Stimulated activated CD4-positive, alpha-beta T cell treated with anti-CD3 and anti-CD28 coated beads, Interleukin-1b, Interleukin-23, amount 100 ng/mL, for 48 hours (primary cell): ENCODE measurements at places on chromosomes 13 and 19.
A peak's percentile ranks its signal among the peaks of the same experiment; 100 is the strongest.

DNA sequence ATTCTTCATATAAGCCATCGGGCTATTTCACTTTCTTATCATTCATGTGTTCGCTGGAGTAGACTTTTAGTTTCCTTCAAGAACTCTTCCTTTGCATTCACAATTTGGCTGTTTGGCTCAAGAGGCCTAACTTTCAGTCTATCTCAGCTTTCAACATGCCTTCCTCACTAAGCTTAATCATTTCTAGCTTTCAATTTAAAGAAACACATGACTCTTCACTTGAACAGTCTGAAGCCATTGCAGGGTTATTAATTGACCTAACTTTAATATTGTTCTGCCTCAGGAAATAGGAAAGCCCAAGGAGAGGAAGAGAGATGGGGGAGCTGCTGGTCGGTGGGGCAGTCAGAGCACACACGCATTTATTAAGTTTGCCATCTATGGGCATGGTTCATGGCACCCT lies 158.1 kb downstream of the SUCLA2 start:
- DNase-seq: no peak

DNA sequence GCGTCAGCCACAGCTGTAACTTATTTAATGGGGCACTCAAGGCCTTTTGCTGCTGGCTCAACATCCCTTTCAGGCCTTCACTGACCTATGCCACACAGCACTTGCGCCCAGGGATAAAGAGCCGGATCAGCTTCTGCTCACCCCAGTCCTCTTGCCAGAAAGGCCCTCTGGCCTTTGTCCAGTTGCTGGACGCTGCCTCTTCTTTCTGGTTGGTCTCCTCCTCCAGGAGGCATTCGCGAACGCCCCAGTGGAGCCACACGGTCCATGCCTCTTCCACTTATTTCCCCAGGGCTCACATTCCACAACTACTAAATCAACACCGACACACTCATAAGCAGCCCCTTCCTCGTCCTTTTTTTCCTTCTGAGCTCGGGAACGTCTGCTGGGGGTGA lies 3.7 kb upstream of the ZNF329 start:
- no peak for DNase-seq

DNA sequence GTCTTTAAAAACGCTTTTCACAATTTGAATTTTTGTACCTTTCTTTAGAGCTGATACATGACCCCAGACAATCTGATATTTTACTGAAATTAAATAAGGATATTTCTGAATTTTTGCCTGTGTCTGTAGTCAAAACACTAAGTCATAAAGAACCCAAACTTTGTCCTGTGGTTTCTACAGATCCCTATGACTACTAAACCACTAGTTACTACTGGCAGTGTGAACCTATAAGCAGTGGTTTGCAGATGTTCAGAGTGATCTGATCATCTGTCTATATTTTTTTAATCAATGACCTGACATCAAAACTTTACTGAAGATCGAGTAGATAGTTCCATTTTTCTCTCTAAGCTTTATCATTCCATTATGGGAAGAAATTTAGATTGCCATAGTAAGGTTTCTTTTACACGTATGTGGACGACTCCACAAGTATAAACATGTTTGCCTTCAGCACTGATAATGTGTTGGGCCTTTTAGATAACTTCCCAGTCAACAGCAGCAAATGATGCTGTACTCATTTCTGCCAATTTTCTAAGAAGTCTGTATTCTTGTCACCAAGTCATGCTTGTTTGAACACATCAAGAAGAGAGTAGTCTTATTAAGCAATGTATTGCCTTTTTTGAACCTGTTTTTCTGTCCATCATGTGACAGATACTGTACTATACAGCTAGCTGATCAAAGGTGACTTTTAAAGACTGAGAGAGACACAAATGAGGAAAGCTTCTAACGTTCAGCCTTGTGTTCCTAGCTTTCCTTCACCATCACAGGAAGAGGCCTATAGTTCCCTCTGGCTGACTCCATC lies 21.8 kb downstream of the POLR1D start:
- no peak for DNase-seq

DNA sequence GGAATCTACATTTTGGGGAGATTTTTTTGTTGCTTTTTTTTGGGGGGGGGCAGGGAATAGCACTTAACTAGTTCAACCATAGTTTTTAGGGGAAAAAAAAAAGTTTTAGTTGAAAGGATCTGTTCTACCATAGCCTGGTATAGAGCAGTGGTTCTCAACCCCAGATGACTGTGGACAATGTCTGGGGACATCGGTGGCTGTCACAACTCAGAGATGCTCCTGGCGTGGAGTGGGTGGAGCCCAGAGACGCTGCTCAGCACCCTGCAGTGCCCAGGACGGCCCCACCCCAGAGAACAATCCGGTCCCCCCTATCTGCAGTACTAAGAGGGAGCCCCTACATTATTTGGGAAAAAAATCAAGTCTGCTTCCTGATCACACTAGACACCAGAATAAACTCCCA lies 8.3 kb downstream of the GNG7 start:
- no peak for DNase-seq

DNA sequence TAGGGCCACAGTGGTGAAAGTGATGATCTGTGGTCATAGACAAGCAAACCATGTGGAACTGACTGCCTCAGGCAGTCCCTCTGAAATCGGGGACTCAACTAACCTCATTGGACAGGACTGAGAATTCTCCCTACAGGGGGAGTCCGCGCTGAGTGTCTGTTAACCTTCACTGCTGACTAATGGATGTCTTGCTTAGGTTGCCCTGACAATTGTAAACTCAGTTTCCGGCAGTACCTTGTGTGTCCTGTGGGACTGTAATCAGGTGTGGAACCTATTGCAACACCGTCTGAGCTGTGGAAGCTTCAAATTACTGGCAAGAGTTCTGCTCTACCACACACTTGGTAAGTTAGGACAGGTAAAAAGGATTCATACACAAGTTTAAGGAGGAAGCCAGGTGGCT lies 21.8 kb downstream of the ZNF77 start:
- no peak for DNase-seq

- no peak for DNase-seq
Observed at GRCh38 chr13:33197541-33197971, 88.0 kb downstream of the STARD13 start.

DNA sequence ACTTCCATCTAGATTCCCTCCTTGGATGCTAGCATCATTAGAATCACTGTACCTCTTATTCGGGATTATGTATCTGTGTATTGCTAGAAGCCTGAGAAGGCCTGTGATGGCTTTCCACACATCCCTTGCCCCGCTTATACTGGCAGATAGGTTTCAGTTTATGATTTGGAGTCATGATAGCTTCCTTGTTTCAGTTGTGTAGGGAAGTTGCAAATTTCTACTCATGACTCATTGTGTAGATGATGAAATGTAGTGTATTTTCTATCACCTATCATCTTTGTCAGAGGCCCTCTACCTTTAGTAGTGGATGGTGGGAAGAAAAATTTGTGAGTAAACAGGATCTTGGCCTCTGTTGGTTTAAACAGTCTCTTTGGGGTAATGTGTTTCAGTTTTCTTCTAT lies 165.2 kb downstream of the GGACT start:
- no peak for DNase-seq

GRCh38 chr13:77898097-77898496 lies 20.5 kb downstream of the EDNRB start:
- no peak for DNase-seq

GRCh38 chr13:112510002-112510780 lies 77.8 kb downstream of the TUBGCP3 start:
- DNase-seq: no peak

DNA sequence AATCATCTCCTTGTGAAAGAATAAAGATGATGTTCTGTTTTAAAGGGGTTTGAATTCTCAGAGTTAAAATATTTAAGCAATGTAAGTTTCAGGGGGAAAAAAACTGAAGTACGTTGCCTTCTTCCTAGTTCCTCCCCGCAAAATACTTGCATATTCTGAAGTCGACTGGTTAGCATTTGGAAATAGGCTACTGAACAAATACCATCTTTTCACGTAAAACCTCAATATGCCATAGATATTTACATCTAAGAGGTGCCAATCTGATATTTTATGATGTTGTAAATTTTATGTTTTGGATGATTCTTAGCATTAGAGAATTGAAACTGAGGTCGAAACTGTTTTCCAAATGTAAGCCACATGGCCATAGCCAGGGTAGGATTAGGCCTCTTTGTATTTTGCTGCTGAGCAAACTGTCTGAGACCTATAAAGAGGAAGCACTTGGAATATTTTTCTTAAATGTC lies 138.3 kb downstream of the FLT1 start:
- DNase-seq: no peak

- peak; percentile 14 for DNase-seq
Observed at GRCh38 chr13:75762076-75762937, 126.2 kb downstream of the LMO7 start.

- peak; percentile 53 for DNase-seq
Observed at GRCh38 chr13:50915565-50915964, 6.0 kb downstream of the RNASEH2B start.

DNA sequence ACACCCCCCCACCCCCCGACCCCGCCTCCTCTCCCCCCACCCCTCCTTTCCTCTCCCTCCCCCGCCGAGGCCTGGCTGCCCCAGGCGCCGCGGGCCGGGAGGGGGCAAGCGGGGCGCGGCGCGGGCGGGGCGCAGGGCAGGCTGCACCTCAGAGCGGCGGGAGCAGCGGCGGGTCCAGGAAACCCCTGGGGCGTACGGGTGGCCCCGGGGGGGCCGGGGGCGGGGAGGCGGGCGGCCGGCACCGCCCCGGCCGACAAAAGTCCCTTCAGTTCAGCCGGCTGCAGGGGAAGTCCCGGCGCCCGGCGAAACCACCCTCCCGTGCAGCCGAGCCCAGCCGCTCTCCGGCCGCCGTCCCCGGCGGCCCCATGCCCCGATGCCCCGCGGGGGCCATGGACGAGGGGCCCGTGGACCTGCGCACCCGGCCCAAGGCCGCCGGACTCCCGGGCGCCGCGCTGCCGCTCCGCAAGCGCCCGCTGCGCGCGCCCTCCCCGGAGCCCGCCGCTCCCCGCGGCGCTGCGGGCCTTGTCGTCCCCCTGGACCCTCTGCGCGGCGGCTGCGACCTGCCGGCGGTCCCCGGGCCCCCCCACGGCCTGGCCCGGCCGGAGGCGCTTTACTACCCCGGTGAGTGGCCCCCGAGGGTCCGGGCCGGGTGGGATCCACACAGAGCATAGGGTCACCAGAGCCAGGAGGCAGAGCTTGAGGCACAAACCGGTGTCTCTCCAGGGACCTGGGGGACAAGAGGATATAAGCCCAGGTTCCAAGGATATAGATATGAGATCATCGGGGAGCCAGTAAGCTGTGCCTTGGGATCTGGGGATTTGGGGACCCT lies at the start of gene BCL3:
TSS of gene BCL3 (plus strand) at position 283 of the 829 bp plus-strand sequence. CDS start at position 366, 83 bp downstream.
- peak; percentile 59 for DNase-seq

DNA sequence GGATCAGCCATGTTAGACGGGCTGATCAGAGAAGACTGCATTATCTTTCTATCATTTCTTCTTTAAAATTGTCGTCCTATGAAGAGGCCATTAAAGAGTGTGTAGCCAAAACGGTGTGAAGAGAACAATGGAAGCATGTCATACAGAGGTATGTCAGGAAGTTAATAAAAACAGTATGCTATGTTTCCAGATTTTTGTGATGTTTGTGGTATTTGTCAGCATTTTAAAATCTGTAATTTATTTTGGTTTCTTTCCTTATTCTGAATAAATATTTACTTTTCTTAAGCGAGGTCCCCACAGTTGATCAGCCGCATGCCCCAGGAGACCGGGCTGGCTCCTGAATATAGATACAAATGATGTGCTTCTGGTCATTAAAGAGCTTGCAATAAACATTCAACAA lies 142.9 kb upstream of the SERP2 start:
- no peak for DNase-seq

GRCh38 chr13:70874636-70875035 lies 766.4 kb upstream of the KLHL1 start:
- no peak for DNase-seq

- no peak for DNase-seq
Observed at GRCh38 chr13:61258185-61258584, 157.5 kb downstream of the PCDH20 start.
